Caco-2 (cell line): ENCODE measurements at places on chromosomes 6 and 20. TPM values are rescaled to one million over a fixed set of nuclear protein-coding genes. Genes with fewer than 3 reads are reported as not detected.

DNA sequence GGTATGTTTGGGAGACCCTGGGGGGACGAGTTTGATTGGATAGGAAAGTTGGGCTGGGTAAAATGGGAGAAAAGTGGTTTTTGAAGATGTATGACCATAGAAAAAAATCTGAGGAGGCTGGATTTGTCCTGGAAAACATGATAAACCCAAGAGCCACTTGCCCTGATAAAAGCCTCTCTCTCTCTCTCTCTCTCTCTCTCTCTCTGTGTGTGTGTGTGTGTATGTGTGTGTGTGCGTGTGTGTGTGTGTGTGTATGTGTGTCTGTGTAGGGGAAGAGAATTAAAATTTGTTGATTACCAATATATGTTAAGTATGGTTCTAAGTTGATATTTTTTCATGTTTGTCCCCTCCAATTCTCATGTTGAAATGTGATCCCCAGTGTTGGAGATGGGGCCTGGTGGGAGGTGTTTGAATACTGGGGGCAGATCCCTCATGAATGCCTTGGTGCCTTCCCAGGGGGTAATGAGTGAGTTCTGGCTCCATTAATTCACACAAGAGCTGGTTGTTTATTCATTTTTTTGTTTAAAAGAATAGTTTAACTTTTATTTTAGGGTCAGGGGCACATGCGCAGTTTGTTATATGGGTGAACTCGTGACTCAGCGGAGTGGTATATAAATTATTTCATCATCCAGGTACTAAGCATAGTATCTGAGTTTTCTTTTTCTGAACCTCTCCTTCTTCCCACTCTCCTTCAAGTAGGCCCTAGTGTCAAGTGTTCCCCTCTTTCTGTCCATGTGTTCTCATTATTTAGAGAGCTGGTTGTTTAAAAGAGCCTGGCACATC, 208.8 kb downstream of the TFAP2B start:
- H3K27me3 ChIP-seq, result no peaks in the 10 kb centered on the region
- no peak overlapping the region for H3K4me3 ChIP-seq
- H3K4me1 ChIP-seq, result no peaks in the 10 kb centered on the region
- no peaks in the 10 kb centered on the region for H3K36me3 ChIP-seq

DNA sequence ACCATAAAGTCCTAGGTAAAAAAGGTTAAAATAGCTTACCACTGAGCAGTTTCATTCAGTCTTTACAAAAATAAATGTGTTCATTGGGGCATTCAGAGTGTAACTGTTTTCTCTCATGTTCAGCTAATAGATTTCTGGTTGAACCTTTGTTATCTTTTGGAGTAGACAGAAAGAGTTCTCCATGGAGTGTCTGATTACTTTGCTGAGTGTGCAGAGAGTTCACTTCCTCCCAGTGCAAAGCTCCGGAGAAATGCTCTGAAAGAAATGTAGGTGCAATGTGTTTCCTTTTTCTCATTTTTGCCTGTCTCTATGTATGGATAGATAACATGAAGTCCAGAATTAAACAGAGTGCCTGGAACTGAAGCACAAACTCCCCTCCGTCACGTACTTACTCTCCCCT, 52.6 kb downstream of the JAG1 start:
- no peaks in the 10 kb centered on the region for H3K4me1 ChIP-seq
- no peak overlapping the region for H3K4me3 ChIP-seq
- no peaks in the 10 kb centered on the region for H3K36me3 ChIP-seq
- no peak overlapping the region for H3K27ac ChIP-seq

DNA sequence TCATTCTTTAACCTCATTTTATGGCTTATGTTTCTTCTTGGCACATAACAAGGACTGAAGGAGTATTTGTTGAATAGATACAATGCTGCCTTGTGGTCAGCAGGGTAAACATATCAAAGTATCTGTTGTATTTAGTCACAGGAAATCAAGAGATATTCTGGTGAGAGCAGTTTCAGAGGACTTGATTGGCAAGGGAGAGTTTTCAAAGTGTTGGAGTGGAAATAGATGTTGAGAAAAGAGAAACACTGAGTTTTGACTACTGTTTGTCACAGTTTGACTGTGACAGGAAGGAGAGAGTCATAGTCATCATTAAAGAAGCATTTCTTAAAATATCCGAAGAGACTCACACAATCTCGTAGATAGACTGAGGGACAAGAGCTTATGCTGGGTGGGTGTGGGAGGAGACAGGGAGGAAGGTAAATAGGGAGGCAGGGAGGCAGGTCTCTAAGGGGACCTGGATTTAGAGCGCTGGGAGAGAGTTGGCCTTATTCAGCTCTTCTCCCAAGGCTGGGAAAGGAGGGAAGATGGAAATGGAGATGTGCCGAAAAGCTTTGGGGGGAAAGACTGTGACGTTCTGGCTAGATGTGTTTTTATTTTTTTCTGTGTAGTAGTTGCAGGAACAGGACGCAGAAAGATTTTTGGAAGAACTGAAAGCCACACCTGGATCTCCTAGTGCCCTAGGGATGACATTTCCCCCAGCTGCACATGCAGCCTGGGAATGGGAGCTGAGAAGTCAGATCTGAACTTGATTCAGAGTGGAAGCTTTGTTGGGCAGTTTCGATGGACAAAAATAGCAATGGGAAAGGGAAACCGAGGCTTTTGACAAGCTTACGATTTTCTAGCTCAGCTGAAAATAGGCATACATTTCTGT, 65.0 kb upstream of the IFNGR1 start:
- no peaks in the 10 kb centered on the region for H3K4me1 ChIP-seq
- no peaks in the 10 kb centered on the region for H3K36me3 ChIP-seq
- no peak for DNase-seq
- no peaks in the 10 kb centered on the region for H3K27me3 ChIP-seq

GRCh38 chr6:90168693-90169131, 127.9 kb downstream of the BACH2 start:
- no peak overlapping the region for H3K4me3 ChIP-seq
- H3K27me3 ChIP-seq, result no peaks in the 10 kb centered on the region
- no peaks in the 10 kb centered on the region for H3K36me3 ChIP-seq
- peaks cover 3% of the 10 kb centered on the region; the same call in 1 of the 2 replicates for H3K4me1 ChIP-seq
- H3K27ac ChIP-seq, result no peak overlapping the region

DNA sequence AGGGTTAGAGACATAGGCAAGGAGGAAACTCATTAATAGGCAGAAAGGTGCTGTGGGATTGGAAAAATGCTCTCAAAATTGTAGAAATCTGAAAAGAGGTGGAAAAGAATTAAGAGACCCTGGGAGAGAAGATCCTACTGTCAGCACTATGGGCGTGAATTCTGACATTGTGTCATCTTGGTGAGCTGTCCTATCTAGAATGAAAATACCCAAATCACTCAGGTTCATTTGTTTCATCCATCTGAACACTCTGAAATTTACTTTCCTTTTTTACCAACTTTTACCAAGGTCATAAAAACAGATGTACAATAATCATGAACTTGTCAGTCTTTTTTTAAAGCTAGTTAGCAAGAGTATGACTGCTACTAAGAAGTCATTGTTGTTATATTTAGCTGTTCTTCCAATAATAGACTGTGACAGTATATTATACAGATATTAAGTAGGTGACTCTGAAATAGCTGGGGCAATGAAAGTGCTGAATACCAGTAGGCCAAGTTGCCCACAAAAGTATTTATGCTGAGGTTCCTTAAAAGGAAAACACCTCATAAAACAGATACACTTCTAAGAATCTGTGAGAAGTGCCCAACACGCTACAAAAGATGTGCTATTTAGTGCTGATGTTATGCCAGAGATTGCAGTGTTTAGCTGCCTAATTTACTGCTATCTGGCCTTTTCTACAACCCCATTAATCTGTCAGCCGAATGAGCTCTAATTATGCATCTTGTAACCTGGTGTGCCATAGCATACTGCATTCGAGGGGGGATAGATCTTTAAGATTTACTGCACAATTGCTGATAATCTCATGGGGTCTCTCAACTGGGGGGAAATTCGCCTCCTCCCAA, 217.5 kb upstream of the SUPT3H start:
- no peaks in the 10 kb centered on the region for H3K36me3 ChIP-seq
- H3K4me3 ChIP-seq, result no peak overlapping the region
- no peaks in the 10 kb centered on the region for H3K27me3 ChIP-seq
- H3K4me1 ChIP-seq, result no peaks in the 10 kb centered on the region

GRCh38 chr20:46213946-46214823, 94.1 kb downstream of the CDH22 start:
- no peak overlapping the region for H3K27ac ChIP-seq
- no peak overlapping the region for H3K4me3 ChIP-seq
- H3K4me1 ChIP-seq, result peaks cover 9% of the 10 kb centered on the region
- no peaks in the 10 kb centered on the region for H3K36me3 ChIP-seq

DNA sequence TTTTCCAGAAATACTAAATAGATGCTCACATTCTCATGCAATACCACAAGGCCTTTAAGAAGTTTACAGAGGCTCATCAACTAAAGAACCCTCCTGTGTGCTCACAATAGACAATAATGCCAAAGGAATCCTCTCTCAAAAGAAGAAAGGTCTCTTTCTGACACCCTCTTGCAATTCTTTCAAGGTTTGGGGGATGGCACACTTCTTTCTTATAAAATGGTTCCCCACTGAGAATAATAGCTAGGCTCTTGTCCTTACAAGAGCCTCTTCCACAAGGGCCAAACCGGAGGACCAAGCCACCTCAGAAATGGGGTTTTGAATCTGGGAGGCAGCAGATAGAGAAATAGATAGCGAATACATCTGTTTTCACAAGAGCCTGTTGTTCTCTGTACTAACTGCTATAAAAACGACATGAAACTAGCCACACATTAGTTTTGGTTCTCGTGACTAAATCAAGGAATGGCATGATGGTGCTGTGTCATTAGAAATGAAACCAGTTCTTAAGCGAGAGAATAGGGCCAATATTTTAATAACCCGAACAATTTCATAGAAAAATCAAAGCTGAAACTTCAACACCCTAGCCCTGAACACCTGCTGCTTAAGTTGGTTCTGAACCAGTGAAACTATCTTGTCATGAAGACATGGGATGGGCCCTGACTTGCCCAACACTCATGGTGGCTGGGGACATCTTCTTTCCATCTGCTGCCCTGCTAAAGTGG, 81.1 kb downstream of the PRDM1 start:
- no peak overlapping the region for H3K4me3 ChIP-seq
- no peak for DNase-seq
- H3K4me1 ChIP-seq, result no peaks in the 10 kb centered on the region
- no peaks in the 10 kb centered on the region for H3K36me3 ChIP-seq
- H3K27me3 ChIP-seq, result no peaks in the 10 kb centered on the region
- H3K27ac ChIP-seq, result no peak overlapping the region

- no peak for DNase-seq
- H3K4me1 ChIP-seq, result no peaks in the 10 kb centered on the region
- no peaks in the 10 kb centered on the region for H3K27me3 ChIP-seq
- no peaks in the 10 kb centered on the region for H3K36me3 ChIP-seq
- no peak overlapping the region for H3K27ac ChIP-seq
Observed at GRCh38 chr6:71589254-71589653, 297.1 kb upstream of the RIMS1 start.

DNA sequence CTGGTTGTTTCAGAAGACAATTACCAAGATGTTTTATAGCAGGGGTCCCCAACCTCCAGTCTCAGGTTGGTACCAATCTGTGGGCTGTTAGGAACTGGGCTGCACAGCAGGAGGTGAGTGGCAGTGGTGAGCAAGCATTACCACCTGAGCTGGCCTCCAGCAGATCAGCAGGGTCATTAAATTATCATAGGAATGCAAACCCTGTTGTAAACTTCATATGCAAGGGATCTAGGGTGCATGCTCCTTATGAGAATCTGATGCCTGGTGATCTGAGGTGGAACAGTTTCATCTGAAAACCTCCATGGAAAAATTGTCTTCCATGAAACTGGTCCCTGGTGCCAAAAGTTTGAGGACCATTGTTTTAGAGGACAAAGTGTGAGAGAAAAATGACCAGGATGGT, 240.6 kb downstream of the GRM1 start:
- H3K36me3 ChIP-seq, result no peaks in the 10 kb centered on the region
- no peaks in the 10 kb centered on the region for H3K27me3 ChIP-seq
- H3K27ac ChIP-seq, result no peak overlapping the region
- H3K4me3 ChIP-seq, result no peak overlapping the region
- H3K4me1 ChIP-seq, result no peaks in the 10 kb centered on the region

GRCh38 chr6:130457605-130458004, 91.8 kb downstream of the TMEM200A start:
- no peak overlapping the region for H3K27ac ChIP-seq
- no peaks in the 10 kb centered on the region for H3K4me1 ChIP-seq
- H3K4me3 ChIP-seq, result no peak overlapping the region
- no peaks in the 10 kb centered on the region for H3K27me3 ChIP-seq

DNA sequence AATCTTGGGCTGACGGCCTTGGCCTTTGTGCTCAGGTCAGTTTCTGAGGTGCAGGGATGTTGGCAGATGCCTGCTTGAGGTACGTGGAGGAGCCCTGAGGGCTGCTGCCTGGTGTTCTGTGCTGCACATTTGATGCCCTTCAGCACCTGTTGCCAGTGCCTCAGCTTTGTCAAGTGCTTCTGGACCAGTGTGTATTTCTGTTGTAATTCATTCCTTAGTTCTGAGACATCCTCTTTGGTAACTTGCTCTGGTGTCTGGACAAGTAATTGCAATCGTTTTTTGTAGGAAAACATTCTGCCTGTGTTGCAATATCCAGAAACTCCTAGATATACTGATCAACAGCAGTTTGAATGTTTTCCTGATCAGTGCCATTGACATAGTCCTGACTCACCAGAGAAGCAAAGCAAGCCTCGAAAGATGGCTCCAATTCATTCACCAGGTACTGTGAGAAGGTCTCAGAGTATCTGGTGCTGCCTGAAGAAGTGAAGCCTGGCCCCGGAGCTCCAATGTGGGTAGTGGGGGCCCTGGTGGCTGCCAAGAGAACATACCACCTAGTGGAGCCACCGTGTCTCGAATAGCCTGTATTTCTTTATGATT, 26.7 kb downstream of the ZNF337 start:
- no peak overlapping the region for H3K27ac ChIP-seq
- no peaks in the 10 kb centered on the region for H3K4me1 ChIP-seq
- no peak overlapping the region for H3K4me3 ChIP-seq
- H3K27me3 ChIP-seq, result no peaks in the 10 kb centered on the region

The RHAG gene
- not detected in 2 replicates for total RNA-seq

The IPCEF1 gene
- 1.4 and 1.9 TPM in 2 replicates for total RNA-seq

The ACTL10 gene
- total RNA-seq, result 3.4 and 4.5 TPM in 2 replicates

The C4B gene
- 1.1 and 1.4 TPM in 2 replicates for total RNA-seq

The RSPH3 gene
- 3.0 and 3.4 TPM in 2 replicates for total RNA-seq
